ENCODE measurements at places on chromosomes 5 and 9.

DNA sequence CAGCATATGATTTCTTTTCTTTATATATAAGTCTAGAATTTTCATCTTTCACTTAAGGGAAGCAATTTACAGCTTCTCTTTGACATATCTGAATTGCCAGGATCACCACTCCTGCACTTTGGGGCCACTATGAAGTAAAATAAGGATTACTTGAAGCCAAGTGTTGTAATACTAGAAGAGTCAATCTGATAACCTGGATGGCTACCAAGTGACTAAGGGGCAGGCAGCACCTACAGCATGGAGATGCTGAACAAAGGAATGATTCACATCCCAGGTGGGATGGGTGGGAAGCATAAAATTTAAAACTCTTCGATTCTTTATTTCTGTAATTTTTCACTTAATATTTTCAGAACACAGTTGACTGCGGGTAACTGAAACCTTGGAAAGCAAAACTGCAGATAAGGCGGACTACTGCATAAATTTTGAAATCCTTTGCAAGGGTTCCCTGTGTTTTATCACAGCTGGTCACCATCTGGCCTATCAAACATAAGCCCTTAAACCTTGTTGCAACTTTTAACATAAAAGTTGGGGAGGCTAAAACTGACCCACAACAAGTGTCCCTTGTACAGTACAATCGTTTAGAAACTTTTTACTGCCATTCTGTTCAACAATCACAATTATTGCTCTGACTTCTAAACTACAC is 31.2 kb downstream of the NR3C1 start:
- DNase-seq, result no peak

GRCh38 chr9:100724886-100725285 is 147.0 kb downstream of the CAVIN4 start:
- DNase-seq, result no peak

GRCh38 chr9:37969130-37969529 is 65.2 kb upstream of the SLC25A51 start:
- no peak for DNase-seq

- no peak for DNase-seq
Measured at GRCh38 chr9:124000161-124000783, 11.3 kb upstream of the LHX2 start.

- DNase-seq, result no peak
Measured at GRCh38 chr9:2576631-2577030, 45.0 kb upstream of the VLDLR start.

- no peak for DNase-seq
Measured at GRCh38 chr5:17918373-17919104, 284.3 kb downstream of the TAF11L14 start.

- DNase-seq, result no peak
Measured at GRCh38 chr5:113562828-113563400, 49.4 kb downstream of the YTHDC2 start.

- DNase-seq, result no peak
Measured at GRCh38 chr5:93359960-93360305, 221.1 kb downstream of the NR2F1-AS1 start.

- no peak for DNase-seq
Measured at GRCh38 chr9:27408482-27408881, 111.5 kb upstream of the EQTN start.

GRCh38 chr9:17272536-17272935 is 137.7 kb downstream of the CNTLN start:
- DNase-seq, result no peak

GRCh38 chr5:40846371-40846770 is 5.2 kb downstream of the CARD6 start:
- DNase-seq, result no peak

DNA sequence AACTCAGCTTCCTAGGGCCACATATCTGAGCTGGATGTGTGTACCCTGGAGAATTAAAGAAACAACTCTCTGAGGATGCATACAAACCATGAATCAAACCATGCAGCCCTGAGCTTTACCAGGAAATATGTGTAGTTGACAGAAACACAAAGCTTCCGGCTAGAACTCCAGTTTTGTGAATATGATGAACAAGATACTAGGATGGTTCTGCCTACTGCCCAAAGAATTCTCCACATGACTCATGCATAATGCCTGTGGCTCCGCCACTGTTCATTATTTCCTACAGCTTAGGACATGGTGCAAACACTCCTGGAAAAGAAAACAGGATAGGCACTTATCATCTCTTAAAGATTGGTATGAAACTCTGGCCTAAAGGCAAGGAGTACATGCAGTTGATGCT is 343.4 kb downstream of the DNAH5 start:
- no peak for DNase-seq

- no peak for DNase-seq
Measured at GRCh38 chr5:131242728-131243255, 21.1 kb upstream of the CDC42SE2 start.

GRCh38 chr5:2574155-2574554 is 177.3 kb downstream of the IRX2 start:
- no peak for DNase-seq

GRCh38 chr5:172442592-172442991 is 11.7 kb downstream of the SH3PXD2B start:
- DNase-seq, result no peak

DNA sequence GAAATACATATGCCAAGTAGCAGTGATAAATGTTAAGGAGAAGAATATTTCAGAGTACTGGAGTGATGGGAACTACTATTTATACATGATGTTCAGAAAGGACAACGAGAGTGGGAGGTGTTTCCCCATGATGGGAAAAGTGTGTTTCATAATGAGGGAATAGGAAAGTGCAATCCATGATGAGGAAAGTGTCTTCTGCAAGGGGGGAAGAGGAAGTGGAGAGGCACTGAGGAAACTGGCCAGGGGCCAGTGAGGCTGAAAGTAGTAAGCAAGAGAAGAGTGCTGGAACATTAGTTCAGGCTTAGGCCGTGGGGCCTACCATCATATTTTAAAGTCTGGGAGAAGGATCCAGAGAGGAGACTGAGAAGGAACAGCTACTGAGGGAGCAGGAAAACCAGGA is 327.2 kb downstream of the SLF1 start:
- no peak for DNase-seq

DNA sequence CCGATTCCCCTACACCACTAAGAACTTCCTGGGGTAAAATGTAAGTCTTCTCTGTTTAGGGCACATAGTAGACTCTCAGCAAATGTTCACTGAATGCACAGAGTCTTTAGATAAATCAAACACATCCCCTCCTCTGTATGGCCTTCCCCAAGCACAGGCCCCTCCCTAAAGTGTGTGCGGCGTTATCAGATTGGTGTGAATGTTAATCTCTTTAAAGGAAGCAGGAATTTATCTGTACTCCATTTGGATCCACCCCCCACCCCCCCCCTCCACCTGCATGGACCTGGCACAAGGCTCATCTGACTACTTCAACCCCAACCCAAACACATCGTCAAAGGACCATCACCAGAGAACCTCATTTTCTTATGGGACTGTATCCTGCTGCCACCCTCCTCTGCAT is 6.3 kb downstream of the PCDH1 start:
- no peak for DNase-seq
